Foreskin keratinocyte (primary cell): ENCODE measurements at places on chromosomes 13 and 19. TPM values are rescaled to one million over a fixed set of nuclear protein-coding genes. Genes with fewer than 3 reads are reported as not detected.

Gene FSD1
- 7.3 and 8.6 TPM in 2 replicates for total RNA-seq

Gene COG3
- total RNA-seq, result 21.7 and 25.7 TPM in 2 replicates

Gene KIR2DL4
- total RNA-seq, result not detected in 2 replicates

Gene FFAR2
- not detected in 2 replicates for total RNA-seq

Gene B3GLCT
- 8.8 and 8.9 TPM in 2 replicates for total RNA-seq
